ENCODE measurements at places on chromosomes 1 and 21.

- DNase-seq: no peak
These were observed 23.6 kb upstream of the CBR3 start for GRCh38 chr21:36111238-36111637.

- DNase-seq: no peak
These were observed 3.8 kb downstream of the UTP25 start for GRCh38 chr1:209831615-209832014.

GRCh38 chr1:210855440-210855839 lies 278.5 kb downstream of the KCNH1 start:
- DNase-seq: no peak

DNA sequence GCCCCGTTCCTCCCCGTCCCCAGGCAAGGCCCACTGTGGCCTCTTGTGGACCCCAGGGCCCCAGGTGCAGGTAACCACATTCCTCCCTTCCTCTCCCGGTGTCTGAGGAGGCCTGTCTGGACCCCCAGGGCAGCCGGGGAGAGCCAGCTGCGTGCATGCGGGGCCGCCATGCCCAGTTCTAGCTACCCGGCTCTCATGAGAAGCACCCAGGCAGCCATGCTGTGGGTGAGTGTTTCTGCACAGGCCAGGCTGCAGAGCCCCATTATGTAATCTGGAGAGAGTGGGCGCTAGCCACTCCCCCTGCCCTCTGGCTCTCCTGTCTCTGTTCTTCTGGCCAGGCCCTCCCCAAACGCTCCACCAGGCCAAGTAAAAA lies 18.4 kb upstream of the PLEKHG5 start:
- no peak for DNase-seq

- DNase-seq: no peak
These were observed 6.9 kb downstream of the NOC2L start for GRCh38 chr1:952201-952600.

DNA sequence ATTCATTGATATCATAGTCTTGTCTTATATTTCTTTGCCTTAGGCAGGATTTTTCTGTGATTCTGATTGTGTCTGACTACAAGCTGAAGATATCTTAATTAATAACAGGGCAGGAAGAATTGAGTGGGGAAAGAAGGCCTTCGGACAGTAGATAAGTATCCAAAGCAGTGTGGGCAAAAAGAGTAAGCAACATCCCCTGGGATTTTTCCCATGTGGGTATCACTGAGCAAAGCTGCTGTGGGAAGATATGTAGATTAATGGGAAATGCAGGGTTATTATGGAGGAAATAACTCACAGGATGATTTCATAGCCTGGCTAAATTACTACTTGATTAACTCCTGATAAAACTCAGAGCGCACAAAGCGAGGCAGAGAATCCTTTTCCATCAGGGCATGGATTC lies 55.7 kb downstream of the RGS5 start:
- DNase-seq: no peak

- DNase-seq: peak; percentile 77
These were observed 43.4 kb upstream of the SLC19A2 start for GRCh38 chr1:169529068-169529642.

GRCh38 chr1:55916907-55917306 lies 662.5 kb downstream of the PLPP3 start:
- no peak for DNase-seq

DNA sequence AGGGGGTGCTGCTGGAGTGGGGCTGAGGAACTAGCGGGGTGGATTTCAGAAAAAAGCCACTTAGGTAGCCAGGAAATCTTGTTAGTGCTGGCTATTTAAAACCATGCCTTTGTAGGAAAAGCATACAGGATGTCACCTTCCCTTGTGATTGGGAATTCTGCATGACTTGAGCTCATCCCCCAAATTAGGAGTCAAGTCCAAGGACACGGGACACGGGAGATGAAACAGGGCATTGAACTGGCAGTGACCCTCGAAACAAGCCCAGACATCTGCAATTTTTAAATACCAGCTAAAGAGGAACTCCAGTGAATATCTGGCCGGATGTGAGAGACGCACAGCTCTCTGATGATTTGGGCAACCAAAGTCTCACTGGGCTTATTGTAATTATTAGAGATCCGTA lies 32.8 kb downstream of the C2CD2 start:
- DNase-seq: no peak

GRCh38 chr1:87053446-87053845 lies 139.0 kb downstream of the HS2ST1 start:
- DNase-seq: no peak

- DNase-seq: no peak
These were observed 248.4 kb downstream of the HHIPL2 start for GRCh38 chr1:222299524-222299923.

GRCh38 chr1:232247669-232248068 lies 382.3 kb downstream of the SIPA1L2 start:
- no peak for DNase-seq

DNA sequence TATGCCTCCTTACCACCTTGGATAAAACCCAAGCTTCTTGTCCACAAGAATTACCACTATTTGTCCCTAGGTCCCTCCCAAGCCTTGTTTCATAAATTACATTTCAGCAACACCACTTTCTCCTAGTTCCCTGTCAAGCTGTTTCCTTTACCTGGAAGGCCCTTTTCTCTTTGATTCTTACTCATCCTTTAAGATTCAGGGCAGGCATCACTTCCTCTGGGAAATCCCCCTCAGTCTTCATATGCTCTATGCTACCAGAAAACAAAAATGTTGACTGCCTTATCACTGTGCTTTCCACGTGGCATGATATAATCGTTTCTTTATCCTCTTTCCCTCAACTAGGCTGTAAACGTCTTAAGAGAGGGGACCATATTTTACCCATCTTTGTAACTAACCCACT lies 102.7 kb downstream of the LYST start:
- no peak for DNase-seq

DNA sequence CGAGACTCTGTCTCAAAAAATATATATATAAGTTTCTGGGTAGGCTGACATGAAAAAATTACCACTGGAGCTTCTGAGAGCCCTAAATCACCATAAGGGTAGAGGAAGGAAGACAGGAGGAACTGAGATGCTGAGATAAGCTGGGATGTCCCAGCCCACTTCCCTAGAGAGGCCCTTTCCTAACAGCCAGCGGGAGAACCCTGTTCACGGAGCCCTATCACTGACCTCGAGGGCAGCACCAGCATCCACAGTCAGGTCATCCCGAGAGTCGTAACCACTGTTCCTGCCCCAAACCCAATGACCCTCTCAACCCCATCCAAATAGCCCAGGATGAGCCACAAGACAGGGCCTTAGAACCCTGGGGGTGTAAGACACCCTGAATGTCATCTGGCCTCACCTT lies 77.5 kb downstream of the CD34 start:
- no peak for DNase-seq

DNA sequence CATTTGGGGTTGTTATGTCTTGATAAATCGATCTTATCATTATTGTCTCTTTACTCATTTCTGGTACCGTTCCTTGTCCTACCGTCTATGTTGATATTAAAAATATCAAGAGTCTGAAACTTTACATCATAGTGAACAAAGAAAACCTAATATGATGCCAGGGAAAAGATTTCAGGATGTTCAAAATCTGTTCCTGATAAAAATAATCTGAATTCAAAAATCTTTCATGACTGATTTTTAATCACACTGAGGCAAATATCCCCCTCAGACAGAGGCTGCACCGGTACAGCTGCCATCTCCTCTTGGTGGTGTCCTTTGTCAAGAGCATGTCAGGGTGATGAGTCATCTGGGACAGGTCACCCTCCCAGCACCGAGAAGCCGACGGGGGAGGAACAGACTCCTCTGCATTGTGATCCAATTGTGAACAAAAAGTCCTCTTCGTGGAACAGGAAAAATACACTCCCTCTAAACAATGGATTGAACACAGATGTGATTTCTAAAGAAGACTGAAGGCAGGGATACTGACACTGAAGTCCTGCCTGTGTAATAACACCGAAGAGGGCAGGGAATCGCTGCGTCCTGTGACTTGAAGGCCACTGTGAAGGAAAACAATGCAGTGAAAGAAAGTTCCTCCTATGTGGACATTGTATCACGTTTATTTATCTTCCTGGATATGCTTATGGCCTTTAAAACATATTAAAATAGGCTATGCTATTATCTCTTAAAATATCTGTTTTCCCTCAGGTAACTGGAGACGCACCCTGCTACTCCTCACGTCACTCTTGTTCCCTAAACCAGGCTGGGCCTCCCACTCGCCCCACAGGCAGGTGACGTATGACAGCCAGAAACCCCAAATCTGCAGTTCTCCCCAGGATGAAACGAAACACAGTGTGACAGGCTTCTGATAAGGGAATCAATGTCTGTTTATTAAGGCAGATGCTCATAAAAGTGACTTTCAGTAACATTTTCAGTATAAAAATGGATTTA lies 4.3 kb upstream of the SPATC1L start:
- DNase-seq: peak; percentile 39

- no peak for DNase-seq
These were observed 569.4 kb upstream of the ADAMTS5 start for GRCh38 chr21:27536319-27536718.

GRCh38 chr1:111804776-111805175 lies 49.1 kb downstream of the DDX20 start:
- DNase-seq: no peak

DNA sequence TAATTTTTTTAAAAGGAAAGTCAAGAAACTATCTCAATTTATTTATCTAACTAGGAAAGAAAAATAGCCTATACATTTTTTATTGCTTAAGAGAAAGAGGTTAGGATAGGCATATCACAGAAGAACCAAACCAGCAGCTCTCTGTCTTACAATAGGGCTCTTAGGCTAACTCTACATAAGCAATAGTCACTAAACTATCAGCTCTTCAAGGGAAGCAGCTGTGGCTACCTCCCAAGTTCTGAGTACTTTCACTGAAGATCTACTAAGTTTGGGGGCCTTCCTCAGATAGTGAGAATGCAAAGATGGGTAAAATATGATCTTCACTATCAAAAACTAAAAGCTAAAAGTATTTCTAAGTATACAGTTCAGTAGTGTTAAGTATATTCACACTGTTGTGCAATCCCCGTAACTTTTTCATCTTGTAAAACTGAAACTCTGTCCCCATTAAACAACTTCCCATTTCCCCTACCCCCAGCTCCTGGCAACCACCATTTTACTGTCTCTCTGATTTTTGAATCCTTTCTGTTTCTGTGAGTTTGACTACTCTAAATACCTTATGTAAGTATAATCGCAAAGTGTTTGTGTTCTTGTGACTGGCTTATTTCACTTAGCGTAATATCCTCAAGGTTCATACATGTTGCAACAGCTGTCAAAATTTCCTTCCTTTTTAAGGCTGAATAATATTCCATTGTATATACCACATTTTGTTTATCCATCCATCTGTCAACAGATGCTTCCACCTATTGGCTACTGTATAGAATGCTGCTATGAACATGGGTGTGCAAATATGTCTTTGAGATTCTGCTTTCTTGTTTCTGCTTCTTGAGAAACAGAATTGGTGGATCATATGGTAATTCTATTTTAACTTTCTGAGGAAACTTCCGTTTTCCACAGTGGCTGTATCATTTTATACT lies 73.3 kb downstream of the ACBD6 start:
- DNase-seq: no peak

GRCh38 chr21:29487154-29487553 lies 188.4 kb downstream of the BACH1 start:
- no peak for DNase-seq

DNA sequence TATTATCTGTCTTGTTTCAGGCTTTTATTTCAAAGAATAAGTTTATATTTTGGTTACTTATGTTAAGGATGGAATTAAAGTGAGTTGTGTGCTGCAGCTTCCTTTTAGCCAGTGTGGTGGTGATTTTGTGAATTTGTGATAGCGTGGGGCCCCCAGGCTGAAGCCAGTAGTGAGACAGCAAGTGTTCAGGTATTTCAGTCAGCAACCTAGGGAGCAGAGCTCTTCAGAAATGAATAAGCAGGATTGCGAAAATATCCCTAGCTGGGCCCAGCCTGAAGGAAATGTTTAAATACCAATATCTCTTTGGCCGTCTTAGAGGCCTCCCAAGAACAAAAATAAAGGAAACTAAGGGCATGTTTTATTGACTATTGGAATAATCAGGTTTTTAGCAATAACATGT lies 150.8 kb upstream of the C1orf105 start:
- DNase-seq: no peak

GRCh38 chr1:231192620-231193163 lies 30.8 kb downstream of the TRIM67 start:
- peak; percentile 96 for DNase-seq

DNA sequence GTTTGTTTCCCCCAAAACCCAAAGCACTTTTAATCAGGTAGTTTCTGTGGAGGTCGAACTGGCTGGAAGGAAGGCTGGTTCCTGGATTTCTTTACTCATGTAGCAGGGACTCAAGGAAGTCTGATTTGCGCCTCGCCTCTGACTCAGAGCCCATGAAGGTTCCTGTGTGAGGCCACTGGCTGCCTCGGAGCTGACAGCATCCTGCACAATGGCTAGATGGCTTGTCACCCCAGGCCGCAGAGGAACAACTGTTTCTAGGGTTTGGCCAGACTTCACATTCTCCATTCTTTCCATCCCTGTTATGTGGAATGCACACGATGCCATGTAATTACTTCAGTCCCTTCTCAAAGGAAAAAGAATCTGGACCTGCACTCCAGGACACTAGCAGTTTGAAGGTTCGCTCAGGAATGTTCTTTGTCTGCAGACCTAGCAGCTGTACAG lies 39.1 kb upstream of the PRSS38 start:
- no peak for DNase-seq

DNA sequence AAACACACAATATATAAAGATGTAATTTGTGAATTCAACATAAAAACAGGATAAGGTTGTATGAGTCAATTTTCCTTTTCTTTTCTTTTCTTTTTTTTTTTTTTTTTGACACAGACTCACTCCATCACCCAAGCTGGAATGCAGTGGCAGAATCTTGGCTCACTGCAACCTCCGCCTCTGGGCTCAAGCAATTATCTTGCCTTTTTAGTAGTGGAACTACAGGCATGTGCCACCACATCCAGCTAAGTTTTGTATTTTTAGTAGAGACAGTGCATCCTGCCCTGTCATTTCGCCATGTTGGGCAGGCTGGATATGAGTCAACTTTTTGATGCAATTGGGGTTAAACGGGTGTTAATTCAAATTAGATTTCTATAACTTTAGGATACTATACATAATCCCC lies 10.3 kb upstream of the SPRR2B start:
- DNase-seq: no peak

DNA sequence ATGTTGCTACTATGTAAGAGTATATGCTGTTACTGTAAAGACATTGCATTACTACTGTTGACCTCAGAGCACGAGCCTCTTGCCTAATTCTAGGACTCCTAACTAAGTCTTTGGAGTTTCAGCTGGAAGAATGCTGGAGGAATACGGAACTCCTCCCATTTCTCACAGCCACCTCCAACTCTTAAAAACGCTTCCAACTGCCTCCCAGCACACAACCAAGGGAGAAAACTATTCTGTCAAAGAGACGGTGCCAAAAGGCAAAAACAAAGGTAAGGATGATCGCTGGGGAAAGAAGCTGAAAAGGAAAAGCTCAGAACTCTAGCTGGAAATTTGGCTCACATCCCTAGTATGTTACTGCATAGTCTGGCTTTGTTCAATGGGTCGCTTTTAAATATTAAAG lies at the start of gene FMO2:
FMO2 (plus strand) TSS at position 210 of the 400 bp plus-strand sequence. CDS start 414 bp downstream, outside the sequence.
- no peak for DNase-seq

- DNase-seq: peak; percentile 90
These were observed 144.0 kb downstream of the KIF26B start for GRCh38 chr1:245298781-245299180.
